Right lobe of liver (tissue), 6 donors: ENCODE measurements at places on chromosomes 6 and 20. TPM values are rescaled to one million over a fixed set of nuclear protein-coding genes. Genes with fewer than 3 reads are reported as not detected.

The TAAR8 gene
- total RNA-seq: not detected

The FOXS1 gene
- total RNA-seq: 0.15 TPM

The NRN1 gene
- total RNA-seq: 2.4 TPM

The MAP3K4 gene
- 20.5 TPM for total RNA-seq

The SLC32A1 gene
- total RNA-seq: not detected

The KIAA0408 gene
- total RNA-seq: 0.26 TPM

The E2F1 gene
- 0.24 TPM for total RNA-seq

The PIM1 gene
- 12.2 TPM for total RNA-seq

The LAMA4 gene
- 3.2 TPM for total RNA-seq

The RAD21L1 gene
- not detected for total RNA-seq

The FAM162B gene
- total RNA-seq: 0.33 TPM

The GGTLC1 gene
- not detected for total RNA-seq

The SIRT5 gene
- total RNA-seq: 10.2 TPM

The BTN1A1 gene
- not detected for total RNA-seq

The RCAN2 gene
- total RNA-seq: 2.1 TPM

The FNDC11 gene
- not detected for total RNA-seq

The LTA gene
- not detected for total RNA-seq

The IL20RA gene
- 0.11 TPM for total RNA-seq
